ENCODE measurements at places on chromosomes 12 and 14.
A peak's percentile ranks its signal among the peaks of the same experiment; 100 is the strongest.

DNA sequence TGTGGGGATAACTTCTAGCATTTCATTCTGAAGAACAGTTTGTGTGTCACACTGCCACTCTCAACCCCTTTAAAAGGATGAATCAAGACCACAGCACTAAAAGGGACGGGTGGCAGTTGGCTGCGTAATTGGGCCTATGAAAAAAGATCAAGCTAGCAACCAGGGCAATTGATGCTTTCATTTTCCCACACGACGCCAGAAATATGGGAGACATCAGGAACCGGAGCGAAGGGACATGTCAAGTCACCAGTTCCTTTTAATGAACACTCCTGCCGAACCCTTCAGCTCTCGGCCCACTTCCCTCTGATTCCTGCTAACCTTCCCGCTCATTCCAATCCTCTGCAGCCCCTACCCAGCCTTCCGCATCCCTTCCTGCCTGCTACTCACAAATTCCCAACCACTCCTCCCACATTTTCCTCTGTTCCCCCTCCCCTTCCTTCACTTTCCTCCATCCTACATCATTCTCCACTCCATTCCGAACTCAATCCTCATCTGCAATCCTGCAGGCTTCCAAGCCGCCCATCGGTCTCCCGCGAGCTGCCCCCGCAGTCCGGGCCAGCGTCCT is 753 bp downstream of the CSRNP2 start:
- no peak for DNase-seq

- DNase-seq: no peak
These were observed 29.7 kb downstream of the AKAP6 start for GRCh38 chr14:32358781-32359180.

DNA sequence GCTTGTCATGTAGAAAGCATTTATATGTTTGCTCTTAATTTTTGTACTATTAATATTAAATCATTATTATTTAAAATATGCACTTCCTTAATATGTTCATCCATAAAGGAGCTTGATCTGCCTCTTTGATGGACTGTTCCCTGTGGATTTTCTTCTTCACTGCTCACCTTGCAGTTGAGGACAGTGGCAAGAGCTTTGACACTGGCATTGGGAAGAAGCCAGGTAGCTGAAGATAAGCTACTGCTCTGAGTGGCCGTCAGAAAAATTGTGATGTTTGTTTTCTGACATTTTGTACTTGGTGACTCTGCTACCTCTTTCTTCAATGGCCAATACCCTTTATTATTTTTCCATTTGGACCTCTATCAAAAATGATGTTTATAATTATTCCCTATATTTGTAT is 349.4 kb upstream of the NOVA1 start:
- DNase-seq: no peak

GRCh38 chr12:29329411-29329810 is 51.6 kb downstream of the ERGIC2 start:
- DNase-seq: no peak

GRCh38 chr14:68162887-68163286 is 343.3 kb downstream of the RAD51B start:
- DNase-seq: no peak

DNA sequence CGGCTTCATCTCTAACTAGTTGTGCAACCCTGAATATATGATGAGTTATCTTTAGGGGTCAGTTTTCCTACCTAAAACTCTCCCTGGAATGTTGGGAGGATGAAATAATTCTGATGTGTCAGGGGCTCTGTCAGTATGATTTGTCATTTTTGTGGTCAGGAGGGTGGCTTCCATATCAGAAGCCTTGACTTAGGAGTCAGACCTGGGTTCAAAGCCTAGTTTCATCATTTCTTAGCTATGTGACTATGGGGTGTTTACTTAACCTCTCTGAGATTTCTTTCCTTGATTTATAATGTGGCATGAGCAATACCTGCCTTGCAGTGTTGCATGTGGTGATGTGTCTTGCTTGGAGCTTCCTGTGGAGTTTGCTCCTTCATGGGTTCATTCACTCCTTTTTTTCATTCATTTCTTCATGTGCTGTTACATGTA is 146.8 kb downstream of the CHST11 start:
- no peak for DNase-seq

GRCh38 chr12:124915239-124916236 is 1.1 kb upstream of the UBC start:
- no peak for DNase-seq

GRCh38 chr12:110556705-110557104 is 26.4 kb downstream of the PPTC7 start:
- DNase-seq: no peak

- DNase-seq: no peak
These were observed 10.1 kb downstream of the MLF2 start for GRCh38 chr12:6742834-6743233.

GRCh38 chr12:116244001-116244400 is 33.5 kb downstream of the MED13L start:
- DNase-seq: no peak

- DNase-seq: no peak
These were observed 4.4 kb upstream of the ELK3 start for GRCh38 chr12:96189781-96190180.

- no peak for DNase-seq
These were observed 75.4 kb downstream of the IFT81 start for GRCh38 chr12:110199339-110200123.

DNA sequence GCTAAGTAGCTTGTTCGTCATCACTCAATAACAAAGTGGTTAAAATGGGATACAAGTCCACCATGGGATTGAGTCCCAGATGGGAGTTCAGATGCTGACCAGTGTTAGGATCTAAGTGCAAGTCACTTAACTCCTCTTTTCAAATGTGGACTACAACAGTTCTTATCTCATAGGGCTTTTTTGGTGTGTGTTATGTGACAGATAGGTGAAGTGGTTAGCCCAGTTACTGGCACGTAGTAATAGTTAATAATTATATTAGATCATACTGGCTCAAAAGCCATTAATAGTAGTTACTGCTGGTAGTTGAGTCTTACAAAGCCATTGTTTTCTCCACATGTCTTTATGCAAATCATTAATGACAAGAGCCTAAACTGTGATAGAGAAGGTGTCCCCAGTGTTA is 73.2 kb downstream of the RCOR1 start:
- DNase-seq: no peak

GRCh38 chr12:3116106-3116844 is 39.1 kb downstream of the TSPAN9 start:
- no peak for DNase-seq

DNA sequence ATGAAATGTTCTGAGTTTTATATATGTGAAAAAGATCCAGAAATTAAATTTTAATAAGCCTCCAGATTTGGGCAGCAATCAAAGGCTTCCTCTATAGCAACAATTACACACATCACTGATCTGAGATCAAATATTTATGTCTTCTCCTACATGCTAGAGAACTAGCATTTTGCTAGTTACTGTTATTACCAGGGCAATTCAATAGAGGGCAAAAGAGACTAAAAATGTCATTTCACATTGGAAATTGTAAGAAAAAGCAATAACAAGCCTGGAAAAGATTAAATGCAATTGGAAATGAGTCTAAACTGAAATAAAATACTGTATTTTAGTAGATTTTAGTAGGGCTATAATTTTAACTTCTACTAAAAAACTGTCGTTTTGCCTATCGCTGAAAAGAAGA is 32.6 kb upstream of the ANO6 start:
- DNase-seq: no peak

- no peak for DNase-seq
These were observed 507.4 kb upstream of the ATP2B1 start for GRCh38 chr12:90216020-90216552.

GRCh38 chr12:71420775-71421406 is 18.7 kb upstream of the LGR5 start:
- no peak for DNase-seq

GRCh38 chr12:41013881-41014642 is 174.1 kb upstream of the PDZRN4 start:
- no peak for DNase-seq

- DNase-seq: no peak
These were observed 68.3 kb downstream of the TTC7B start for GRCh38 chr14:90747909-90748308.

DNA sequence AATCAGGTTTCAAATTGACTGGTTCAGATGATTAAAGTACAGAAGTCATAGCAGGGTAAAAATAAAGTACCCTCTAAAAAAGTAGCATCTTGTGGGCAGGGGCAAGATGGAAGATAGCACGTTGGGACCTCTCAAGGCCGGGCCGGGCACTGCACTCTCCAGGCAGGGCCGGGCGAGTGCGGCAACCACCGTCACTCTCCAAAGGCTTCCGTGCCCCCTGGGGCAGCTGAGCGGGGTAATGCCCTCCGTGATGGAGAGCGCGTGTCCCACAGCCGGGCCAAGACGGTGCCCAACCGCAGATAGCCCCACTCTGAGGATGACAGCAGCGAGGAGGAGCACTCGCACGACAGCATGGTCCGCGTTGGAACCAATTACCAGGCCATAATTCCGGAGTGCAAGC is 8.6 kb upstream of the PLXNC1 start:
- no peak for DNase-seq

GRCh38 chr12:115222220-115222619 is 538.2 kb upstream of the TBX3 start:
- no peak for DNase-seq

GRCh38 chr14:100285021-100285912 is 21.0 kb downstream of the SLC25A29 start:
- peak; percentile 59 for DNase-seq

DNA sequence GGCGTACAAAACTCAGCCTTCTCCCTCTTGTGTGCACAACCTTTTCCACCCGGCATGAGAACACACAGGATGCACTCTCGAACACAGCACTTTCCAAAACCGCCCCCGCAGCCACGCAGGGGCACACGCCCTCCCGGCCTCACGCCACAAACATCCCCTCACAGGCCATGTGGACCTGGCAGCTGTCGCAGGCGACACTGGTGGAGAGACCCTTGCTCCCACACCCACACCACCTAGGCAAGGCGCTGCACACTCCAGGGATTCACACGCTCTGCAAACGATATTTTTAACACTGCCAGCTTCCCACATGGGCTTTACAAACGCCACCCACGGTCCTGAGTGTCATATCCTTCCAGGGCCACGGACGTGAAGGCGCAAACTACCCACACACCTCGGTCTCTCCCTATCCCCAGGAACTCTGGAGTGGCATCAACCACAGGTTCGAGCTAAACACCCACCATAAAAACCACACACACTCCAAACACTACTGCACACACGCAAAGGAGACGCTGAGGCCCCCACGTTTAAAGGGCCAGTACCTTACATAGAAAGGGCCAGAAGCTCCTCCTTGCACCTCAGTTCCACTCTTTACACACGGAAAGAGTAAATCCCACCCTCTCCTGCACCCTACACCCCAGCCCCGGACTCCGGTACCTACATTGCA is 12.4 kb upstream of the ITGB7 start:
- DNase-seq: no peak

DNA sequence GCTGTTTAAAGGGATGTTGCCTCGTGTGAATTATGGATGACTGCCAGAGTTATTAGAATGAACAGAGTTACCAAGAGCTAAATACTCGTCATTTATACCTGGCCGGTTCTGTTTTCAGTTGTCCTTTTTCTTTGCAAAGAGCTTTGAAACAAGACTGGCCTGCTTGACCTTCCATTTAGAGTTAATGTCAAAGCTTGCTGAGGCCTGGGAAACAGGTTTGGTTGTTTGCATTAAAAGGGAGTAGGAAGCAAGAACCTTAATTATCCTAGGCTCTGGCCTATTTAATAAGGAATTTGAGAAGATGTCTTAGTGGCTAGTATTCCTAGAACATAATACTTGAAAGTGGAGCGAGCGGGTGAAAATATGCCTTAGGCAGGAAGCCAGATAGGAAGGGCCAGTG is 233.3 kb downstream of the CACNA1C start:
- no peak for DNase-seq

- no peak for DNase-seq
These were observed 69.5 kb upstream of the FERMT2 start for GRCh38 chr14:53020193-53020932.

DNA sequence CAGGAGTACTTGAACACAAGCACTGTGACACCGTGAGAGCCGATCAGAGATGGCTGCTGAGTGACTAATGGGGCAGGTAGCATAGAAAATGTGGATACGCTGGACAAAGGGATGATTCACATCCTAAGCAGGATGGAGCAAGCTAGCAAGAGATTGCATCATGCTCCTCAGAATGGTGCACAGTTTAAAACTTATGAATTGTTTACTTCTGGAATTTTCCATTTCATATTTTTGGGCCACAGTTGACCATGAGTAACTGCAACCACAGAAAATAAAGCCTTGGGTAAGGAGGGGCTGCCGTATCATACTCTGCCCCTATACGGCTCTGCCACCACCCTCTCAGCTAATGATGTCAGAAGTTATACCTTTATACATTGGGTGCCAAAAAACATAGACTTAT is 23.3 kb upstream of the MARK3 start:
- DNase-seq: no peak

DNA sequence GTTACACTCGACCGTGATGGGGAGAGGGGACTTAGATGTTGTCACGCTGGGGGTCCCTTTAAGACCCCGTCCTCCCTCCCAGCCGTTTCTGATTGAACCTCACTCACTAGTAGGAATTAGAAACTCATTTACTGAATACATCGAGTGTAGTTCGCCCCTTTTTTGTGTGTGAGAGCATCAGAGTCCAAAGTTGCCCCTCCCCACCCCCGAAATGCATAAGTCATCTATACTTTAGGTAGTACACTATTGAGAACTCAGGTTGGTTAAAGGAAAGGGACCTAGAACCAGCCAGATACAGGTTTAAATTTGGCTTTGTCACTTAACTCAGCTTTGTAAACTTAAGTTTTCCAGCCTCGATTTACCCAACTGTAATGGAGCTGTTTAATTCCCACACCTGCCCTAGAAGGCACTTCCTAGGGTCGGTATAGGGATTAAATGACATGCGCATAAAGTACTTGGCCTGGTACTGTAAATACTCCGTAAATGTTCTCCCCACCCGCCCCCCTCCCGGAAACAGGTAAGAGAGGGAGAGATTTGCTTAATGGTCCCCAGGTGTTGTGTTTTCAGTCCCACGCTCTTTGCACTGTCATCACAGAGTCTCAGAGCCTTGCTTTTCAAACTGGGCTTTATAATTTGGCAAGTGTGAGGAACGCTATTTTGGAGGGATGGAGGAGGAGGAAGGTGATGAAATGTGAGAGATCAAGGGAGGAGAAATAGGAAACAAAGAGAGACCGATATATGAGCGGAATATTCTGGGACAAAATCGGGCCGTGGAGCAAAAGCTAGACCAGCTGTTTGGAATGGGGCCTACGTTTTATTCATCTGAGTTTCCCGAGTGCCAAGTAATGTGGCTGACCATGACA is 897 bp downstream of the SUDS3 start:
- DNase-seq: no peak

- DNase-seq: no peak
These were observed 72.3 kb downstream of the METTL25 start for GRCh38 chr12:82430541-82431145.

- no peak for DNase-seq
These were observed 51.9 kb downstream of the SERPINA3 start for GRCh38 chr14:94663965-94664704.
